ENCODE measurements at places on chromosomes 5 and 9.

DNA sequence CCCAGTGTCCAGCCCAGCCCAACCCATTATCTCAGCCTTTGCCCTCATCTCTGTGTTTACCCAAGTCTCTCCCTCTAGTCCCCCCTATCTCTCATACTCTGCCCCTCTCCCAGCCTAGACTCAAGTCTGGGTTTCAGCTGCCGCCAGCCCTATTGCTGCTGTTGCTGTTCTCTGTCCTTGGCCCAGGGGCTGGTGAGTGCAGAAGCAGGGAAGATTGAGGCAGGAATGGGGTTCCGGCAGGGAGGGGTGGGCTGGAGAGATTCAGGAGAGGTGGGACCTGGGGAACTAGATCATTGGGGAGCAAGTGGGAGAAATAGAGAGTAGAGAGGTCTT is 702 bp downstream of the TMEM8B start:
- H3K27me3 ChIP-seq, result no peaks in the 10 kb centered on the region
- DNase-seq, result no peak
- peak overlapping the region; percentile 90 for H3K4me3 ChIP-seq
- peaks cover 14% of the 10 kb centered on the region for H3K4me1 ChIP-seq
- H3K27ac ChIP-seq, result peak overlapping the region; percentile 64

DNA sequence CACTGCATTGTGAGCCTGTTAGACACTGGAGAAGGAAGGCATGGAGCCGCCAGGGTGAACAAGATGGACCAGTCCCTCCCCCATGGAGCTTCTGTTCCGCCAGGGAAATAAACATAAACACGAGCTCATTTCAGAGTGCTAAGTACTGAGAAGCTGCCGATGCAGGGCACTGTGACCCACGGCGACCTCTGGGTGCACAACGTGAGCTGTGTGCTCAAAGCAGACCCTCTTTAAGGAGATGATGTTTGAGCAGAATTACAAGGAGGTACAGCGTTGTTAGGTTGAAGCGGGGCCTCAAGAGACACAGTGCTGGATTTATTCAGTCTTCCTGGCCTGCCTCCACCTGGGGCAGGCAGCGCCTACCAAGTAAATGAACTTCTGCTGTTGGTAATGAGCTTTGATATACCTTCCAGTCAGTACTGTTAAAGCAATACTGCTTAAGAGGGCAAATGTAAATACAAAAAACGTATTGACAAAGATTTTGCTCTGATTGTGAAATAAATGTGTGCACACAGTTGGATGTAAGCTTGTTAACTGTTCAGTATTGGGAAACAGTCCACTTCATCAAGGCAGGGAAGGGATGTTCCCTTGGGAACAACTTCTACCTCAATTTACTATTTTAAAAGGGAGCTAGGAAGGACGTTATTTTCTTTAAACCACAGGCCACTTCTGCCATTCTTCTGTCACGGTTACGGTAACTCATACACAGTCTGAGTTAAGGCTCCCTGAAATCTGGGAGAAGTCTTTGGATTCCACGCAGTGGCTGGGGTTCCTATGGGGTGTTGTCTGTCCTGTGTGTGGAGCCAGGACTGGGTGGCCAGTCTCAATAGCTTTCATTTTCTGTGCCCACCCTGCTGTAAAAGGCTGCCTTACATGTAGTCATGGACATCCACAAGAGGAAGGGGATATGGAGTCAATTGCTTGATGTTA is 48.9 kb upstream of the DMRT1 start:
- H3K4me1 ChIP-seq, result no peaks in the 10 kb centered on the region
- no peak for DNase-seq
- no peaks in the 10 kb centered on the region for H3K27me3 ChIP-seq
- no peak overlapping the region for H3K27ac ChIP-seq
- no peak overlapping the region for H3K4me3 ChIP-seq

DNA sequence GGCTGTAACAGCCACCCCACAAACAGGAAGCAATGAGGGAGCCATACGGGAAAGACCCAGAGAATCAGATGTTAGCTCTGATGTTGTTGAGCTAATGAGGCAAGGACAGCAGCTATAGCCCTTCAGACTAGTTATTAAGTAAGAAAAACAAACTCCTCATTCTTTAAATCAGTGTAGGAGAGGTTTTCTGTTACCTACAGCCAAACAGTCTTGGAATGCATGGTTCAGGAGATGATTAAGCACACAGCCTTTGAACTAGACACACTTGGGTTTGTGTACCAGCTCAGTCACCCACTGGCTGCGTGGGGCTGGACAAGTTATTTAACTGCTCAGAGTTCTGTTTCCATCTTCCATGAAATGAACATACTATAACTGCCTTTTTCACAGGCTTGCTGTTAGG is 68.1 kb downstream of the SPOCK1 start:
- no peak for DNase-seq
- H3K27me3 ChIP-seq, result no peaks in the 10 kb centered on the region
- no peaks in the 10 kb centered on the region for H3K4me1 ChIP-seq
- no peak overlapping the region for H3K4me3 ChIP-seq
- H3K36me3 ChIP-seq, result no peaks in the 10 kb centered on the region
- H3K27ac ChIP-seq, result no peak overlapping the region

GRCh38 chr5:88251048-88251711 is 17.5 kb downstream of the TMEM161B start:
- H3K4me3 ChIP-seq, result no peak overlapping the region
- no peak overlapping the region for H3K27ac ChIP-seq
- peaks cover 15% of the 10 kb centered on the region for H3K4me1 ChIP-seq
- DNase-seq, result no peak
- no peaks in the 10 kb centered on the region for H3K27me3 ChIP-seq
- H3K36me3 ChIP-seq, result no peaks in the 10 kb centered on the region

- H3K27me3 ChIP-seq, result peaks cover 5% of the 10 kb centered on the region
- no peak overlapping the region for H3K27ac ChIP-seq
- H3K4me3 ChIP-seq, result no peak overlapping the region
- H3K4me1 ChIP-seq, result no peaks in the 10 kb centered on the region
- no peak for DNase-seq
Measured at GRCh38 chr5:170501931-170502330, 1.9 kb upstream of the KCNIP1 start.

DNA sequence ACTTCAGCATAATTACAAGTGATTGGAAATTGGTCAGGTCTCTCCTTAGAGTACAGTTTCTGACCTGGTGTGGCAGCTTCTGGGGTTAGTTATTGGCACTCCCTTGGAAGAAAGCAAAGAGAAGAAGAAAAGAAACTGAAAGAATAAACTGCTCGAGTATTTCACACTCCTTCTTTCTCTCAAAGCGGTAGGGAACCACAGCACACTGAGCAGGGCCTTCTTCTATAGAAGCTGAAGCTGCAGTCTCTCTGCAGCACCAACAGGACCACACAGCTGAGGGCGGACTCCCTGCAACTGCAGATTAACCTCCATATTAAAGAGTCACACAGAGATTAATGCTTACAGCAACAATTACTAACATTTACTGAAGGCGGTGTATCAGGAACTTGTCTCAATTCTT is 152.0 kb downstream of the TRPM6 start:
- no peaks in the 10 kb centered on the region for H3K36me3 ChIP-seq
- H3K4me1 ChIP-seq, result no peaks in the 10 kb centered on the region
- DNase-seq, result no peak
- no peaks in the 10 kb centered on the region for H3K27me3 ChIP-seq

GRCh38 chr5:14155075-14155474 is 11.9 kb downstream of the TRIO start:
- no peak for DNase-seq
- no peak overlapping the region for H3K4me3 ChIP-seq
- no peaks in the 10 kb centered on the region for H3K36me3 ChIP-seq
- H3K27ac ChIP-seq, result no peak overlapping the region
- no peaks in the 10 kb centered on the region for H3K4me1 ChIP-seq
- no peaks in the 10 kb centered on the region for H3K27me3 ChIP-seq

- peaks cover 36% of the 10 kb centered on the region for H3K27me3 ChIP-seq
- peaks cover 6% of the 10 kb centered on the region for H3K4me1 ChIP-seq
- H3K4me3 ChIP-seq, result no peak overlapping the region
- no peak overlapping the region for H3K27ac ChIP-seq
- no peaks in the 10 kb centered on the region for H3K36me3 ChIP-seq
- DNase-seq, result no peak
Measured at GRCh38 chr5:176625966-176626875, 4.1 kb downstream of the SNCB start.

- no peaks in the 10 kb centered on the region for H3K4me1 ChIP-seq
- H3K27ac ChIP-seq, result no peak overlapping the region
- no peaks in the 10 kb centered on the region for H3K27me3 ChIP-seq
- H3K4me3 ChIP-seq, result no peak overlapping the region
Measured at GRCh38 chr5:66645039-66645438, 48.8 kb downstream of the MAST4 start.

DNA sequence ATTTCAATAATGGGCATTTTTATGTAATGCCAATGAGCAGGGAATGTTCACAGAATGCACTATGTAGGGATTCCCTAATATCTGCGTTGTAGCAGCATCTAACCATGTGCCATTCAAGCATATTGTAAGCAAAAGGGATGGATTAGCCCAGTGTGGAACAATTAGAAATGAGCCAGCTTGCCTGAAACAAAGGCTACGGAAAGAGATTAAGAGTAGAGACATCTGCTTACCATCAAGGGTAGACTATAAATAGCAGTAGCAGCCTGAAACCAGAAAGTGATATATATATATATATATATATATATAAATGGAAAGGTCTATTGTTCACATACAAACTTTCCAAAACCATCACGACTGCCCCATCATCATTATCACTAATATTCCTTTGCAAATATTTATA is 31.9 kb upstream of the CEP120 start:
- no peak overlapping the region for H3K4me3 ChIP-seq
- no peaks in the 10 kb centered on the region for H3K4me1 ChIP-seq
- H3K36me3 ChIP-seq, result no peaks in the 10 kb centered on the region

GRCh38 chr5:141517880-141518617 is 29.2 kb downstream of the PCDHGC5 start:
- H3K27ac ChIP-seq, result no peak overlapping the region
- H3K4me1 ChIP-seq, result peaks cover 20% of the 10 kb centered on the region
- peaks cover 68% of the 10 kb centered on the region for H3K36me3 ChIP-seq
- H3K27me3 ChIP-seq, result no peaks in the 10 kb centered on the region
- no peak for DNase-seq

DNA sequence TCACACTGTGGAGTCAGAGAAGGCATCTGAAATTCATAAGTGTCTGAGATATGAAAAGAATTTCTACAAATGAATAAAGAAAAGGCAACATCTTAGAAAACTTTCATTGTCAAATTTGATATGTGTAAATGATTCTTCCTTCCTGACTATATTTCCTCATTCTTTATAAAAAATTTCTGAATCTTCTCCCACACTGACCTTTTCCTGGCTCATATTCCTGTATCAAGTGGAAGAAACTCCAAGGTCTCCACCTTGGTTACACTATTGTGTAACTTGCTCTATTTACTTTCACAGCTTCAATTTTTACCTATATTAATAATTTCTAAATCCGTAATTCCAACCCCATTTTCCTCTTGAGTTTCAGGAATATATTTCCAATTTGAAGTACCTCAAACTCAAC is 93.5 kb upstream of the FBXL7 start:
- no peak overlapping the region for H3K27ac ChIP-seq
- no peak overlapping the region for H3K4me3 ChIP-seq
- no peaks in the 10 kb centered on the region for H3K36me3 ChIP-seq
- no peaks in the 10 kb centered on the region for H3K27me3 ChIP-seq
- DNase-seq, result no peak

GRCh38 chr5:118506217-118506852 is 482.0 kb downstream of the DTWD2 start:
- no peaks in the 10 kb centered on the region for H3K4me1 ChIP-seq
- no peak overlapping the region for H3K27ac ChIP-seq
- H3K27me3 ChIP-seq, result no peaks in the 10 kb centered on the region
- no peak overlapping the region for H3K4me3 ChIP-seq

DNA sequence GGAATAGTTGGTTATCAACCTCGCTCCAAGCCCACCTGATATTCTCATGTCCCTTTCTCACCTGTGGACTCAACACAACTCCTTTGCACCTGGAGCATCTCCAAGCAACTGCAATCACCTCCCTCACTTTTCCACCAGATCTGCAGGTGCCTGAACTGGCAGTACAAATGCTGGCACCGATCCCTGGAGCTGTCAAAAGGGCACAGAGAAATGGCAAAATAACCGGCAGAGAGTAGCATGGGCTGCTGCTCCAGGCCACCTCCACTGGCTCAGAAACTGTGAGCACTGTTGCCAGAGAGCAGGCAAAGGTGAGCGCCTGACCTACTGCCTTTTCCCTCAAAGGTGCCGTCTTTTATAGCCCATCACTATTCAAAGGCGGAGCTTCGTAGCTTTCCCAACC is 14.7 kb downstream of the EQTN start:
- no peaks in the 10 kb centered on the region for H3K36me3 ChIP-seq
- no peak overlapping the region for H3K4me3 ChIP-seq
- no peak for DNase-seq
- no peaks in the 10 kb centered on the region for H3K27me3 ChIP-seq
- H3K27ac ChIP-seq, result no peak overlapping the region

DNA sequence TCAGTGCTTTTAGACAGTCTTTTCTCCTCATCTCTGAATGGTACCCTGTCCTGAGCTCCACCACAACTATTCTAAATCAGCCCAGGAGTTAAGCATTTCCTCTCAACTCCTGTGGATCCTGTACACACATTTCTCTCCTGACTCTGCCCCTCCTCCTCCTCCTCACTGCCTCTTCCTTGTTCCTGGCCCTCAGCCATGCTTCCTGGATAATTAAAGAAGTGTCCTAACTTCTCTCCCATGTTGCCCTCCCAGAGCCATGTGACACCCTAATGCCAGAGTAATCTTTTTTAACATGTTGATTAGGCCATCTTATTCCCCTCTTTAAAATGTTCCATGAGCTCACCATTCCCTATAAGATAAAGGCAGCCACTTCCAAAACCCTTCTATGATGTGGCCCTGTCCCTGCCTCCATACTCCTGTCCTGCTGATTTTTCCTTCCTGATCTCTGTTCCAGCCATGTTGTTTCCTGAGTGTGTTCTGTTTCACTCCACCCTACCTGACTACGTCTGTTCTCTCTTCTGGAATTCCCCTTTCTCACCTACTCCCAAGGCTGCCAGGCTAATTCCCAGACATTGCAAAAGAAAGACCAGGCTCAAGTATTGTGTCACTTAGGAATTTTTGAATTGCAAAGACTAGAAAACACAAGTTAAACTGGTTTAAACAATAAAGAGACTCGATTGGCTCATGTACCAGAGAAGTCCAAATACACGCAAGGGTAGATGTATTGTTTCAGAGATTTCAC is 295.2 kb downstream of the MAST4 start:
- H3K27me3 ChIP-seq, result no peaks in the 10 kb centered on the region
- no peak overlapping the region for H3K4me3 ChIP-seq
- no peak overlapping the region for H3K27ac ChIP-seq
- no peak for DNase-seq
- H3K36me3 ChIP-seq, result no peaks in the 10 kb centered on the region
- H3K4me1 ChIP-seq, result no peaks in the 10 kb centered on the region

GRCh38 chr5:42579320-42579719 is 156.1 kb downstream of the GHR start:
- H3K4me1 ChIP-seq, result no peaks in the 10 kb centered on the region
- DNase-seq, result no peak
- H3K4me3 ChIP-seq, result no peak overlapping the region
- no peaks in the 10 kb centered on the region for H3K36me3 ChIP-seq

GRCh38 chr9:126488881-126489404 is 124.8 kb upstream of the LMX1B start:
- H3K27ac ChIP-seq, result no peak overlapping the region
- H3K36me3 ChIP-seq, result no peaks in the 10 kb centered on the region
- no peak overlapping the region for H3K4me3 ChIP-seq
- peaks cover 8% of the 10 kb centered on the region for H3K4me1 ChIP-seq
- DNase-seq, result no peak
- no peaks in the 10 kb centered on the region for H3K27me3 ChIP-seq

All from CD8-positive, alpha-beta memory T cell (primary cell).